ENCODE measurements at places on chromosomes 4 and X.
A peak's percentile ranks its signal among the peaks of the same experiment; 100 is the strongest.

DNA sequence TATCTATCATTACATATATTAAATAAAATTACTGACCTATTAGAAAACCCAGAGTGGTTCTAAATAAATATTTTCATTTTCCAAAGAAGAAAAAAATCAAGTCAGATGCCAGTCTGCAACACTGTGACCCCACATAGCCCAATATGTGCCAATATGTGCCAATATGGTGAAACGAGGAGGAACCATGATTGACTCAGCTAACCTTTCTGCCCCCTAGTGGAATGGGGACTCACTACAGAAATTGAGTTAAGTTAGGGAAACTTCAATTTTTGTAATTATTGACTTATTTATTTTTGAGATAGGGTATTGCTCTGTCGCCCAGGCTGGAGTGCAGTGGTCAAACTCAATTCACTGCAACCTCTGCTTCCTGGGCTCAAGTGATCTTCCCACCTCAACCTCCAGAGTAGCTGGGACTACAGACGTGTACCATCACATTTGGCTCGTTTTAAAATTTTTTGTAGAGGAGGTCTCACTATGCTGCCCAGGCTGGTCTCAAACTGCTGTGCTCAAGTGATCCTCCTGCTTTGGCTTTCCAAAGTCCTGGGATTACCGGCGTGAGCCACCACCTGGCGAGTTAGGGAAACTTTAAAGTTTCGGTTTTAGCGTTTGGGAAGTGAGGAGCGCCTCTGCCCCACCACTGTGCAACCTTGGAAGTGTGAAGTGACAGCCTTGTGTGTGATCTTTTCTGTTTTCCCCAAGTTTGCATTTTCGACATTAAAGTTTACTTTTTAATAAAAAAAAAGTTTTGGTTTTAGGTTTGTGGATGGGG, 116.8 kb upstream of the SHISA3 start:
- no peak for DNase-seq

- no peak for DNase-seq
These were observed 34.5 kb upstream of the TLL1 start for GRCh38 chr4:165838575-165838974.

DNA sequence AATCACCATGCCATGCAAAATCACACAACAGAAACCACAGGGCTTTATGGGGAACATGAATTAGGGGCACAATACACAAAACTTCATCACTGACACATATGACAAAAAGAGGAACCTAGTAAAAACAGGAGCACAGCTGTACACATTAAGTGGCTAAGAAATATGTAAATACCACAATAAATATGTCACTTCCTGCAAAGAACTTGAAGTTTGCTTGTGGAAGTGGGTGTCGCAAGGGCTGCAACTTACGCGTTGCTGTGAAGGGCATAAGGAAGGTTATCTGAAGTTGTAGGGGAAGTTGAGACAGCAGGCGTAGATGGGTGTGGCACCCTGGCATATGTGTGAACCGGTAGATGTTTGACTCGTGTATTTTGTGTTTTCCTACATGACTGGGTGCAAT, 42.4 kb downstream of the CLCN4 start:
- DNase-seq, result no peak

- no peak for DNase-seq
These were observed 42.5 kb downstream of the ARHGEF6 start for GRCh38 chrX:136738049-136738729.

GRCh38 chrX:45781901-45782553, 581.4 kb upstream of the DIPK2B start:
- DNase-seq, result no peak

DNA sequence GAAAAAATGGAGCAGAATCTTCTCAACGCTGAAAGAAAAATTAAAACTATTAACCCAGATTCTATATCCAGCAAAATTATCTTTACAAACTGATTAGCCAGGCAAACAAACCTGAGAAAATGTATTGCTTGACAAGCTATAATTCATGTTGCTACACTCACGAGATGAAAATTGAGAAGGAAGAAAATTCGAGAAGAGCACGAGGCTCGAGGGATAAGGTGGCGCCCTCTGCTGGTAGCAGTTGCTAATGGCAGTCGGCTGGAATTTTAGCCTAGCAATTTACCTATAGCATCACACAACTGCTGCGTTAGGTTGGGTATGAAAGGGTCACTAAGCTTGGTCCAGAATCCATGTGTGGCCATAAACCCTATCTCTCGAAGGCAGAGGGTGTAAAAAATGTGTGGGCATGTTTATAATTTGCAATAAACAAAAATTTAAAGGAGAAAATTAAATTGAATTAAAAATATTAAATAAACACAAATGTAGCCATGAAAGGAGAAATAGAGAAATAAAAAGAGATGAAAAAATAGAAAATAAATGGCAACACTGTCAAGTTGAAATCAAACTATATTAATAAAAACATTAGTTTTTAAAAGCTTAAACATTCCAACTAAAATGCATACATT, 126.6 kb downstream of the PPP4R3C start:
- no peak for DNase-seq

GRCh38 chr4:17884063-17884462, 73.3 kb downstream of the NCAPG start:
- no peak for DNase-seq

- peak; percentile 34 for DNase-seq
These were observed 121.3 kb downstream of the EGF start for GRCh38 chr4:110034026-110034393.

DNA sequence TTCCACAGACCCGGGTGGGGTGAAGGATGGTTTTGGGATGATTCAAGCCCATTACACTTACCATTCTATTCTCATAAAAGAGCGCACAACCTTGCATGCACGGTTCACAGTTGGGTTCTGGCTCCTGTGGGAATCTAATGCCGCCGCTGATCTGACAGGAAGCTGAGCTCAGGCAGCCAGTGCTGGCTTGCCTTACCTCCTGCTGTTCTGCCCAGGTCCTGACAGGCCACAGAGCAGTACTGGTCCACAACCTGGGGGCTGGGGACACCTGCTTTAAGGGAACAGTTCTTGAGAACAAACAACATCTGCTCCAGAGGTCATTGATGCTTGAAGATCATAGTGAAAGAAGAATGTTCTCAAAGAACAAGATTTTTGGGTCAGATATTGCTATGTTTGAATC, 8.0 kb upstream of the HS3ST1 start:
- no peak for DNase-seq

GRCh38 chrX:10761447-10761846, 141.1 kb upstream of the MID1 start:
- DNase-seq, result no peak

GRCh38 chr4:186698525-186698924, 25.1 kb downstream of the FAT1 start:
- no peak for DNase-seq

- DNase-seq, result no peak
These were observed 51.5 kb downstream of the DHRSX start for GRCh38 chrX:2449135-2449886.

DNA sequence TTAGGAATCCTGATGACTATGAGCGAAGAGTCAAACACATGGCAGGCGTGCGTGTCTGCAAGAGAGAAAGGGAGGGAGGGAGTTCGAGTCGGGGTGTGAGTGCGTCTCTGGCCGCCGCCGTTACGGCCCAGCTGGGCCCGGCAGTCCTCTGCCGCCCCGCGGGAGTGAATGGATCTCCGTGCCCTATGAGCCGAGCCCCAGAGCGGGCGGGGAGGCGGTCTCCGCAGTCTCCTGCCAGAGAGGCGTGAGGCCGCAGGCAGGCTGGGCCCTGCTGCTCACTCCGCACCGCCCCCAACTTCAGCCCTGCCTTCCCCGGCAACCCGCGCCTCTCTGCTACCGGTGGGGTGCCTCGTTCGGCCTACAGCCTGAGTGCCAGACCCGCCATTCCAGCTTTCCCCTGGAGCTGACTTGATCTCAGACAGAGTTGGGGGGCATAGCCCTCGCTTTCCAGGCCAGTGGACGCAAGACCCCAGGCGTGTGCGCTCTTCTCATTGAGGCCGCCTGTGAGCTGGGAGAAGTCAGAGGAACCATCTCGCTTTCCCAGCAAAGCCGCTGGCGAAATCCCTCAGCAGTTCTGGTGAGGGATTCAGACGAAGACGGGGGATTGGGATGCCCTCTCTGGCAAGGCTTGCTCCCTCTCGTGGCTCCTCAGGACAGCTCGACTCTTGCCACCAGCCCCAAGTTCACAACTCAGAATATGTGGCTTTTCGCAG, 1.4 kb downstream of the SLC16A2 start:
- DNase-seq, result peak; percentile 66

- no peak for DNase-seq
These were observed 61.7 kb downstream of the GPR82 start for GRCh38 chrX:41785685-41786084.

GRCh38 chrX:2577844-2578466, 77.2 kb upstream of the DHRSX start:
- no peak for DNase-seq

GRCh38 chr4:82415922-82416365, 14.3 kb downstream of the HNRNPDL start:
- DNase-seq, result no peak

DNA sequence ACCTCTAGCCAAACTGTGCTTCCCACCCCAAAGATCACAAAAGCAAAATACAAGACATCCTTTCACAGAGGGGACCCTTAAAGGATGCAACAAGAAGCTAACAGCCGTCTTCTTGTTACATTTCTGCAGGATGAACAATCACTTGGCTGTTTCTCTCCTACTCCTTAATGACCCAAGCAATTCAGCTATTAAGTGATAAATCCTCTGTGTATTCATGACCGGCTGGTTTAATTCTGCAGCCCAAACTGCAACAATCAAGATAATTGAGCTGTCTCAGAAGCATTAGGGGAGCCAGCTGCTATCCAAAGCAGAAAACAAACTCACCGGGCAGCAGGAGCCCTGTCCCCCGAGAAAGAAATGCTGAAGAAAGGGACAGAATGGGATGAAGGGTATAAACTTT, 85.9 kb upstream of the ACSL4 start:
- DNase-seq, result no peak

DNA sequence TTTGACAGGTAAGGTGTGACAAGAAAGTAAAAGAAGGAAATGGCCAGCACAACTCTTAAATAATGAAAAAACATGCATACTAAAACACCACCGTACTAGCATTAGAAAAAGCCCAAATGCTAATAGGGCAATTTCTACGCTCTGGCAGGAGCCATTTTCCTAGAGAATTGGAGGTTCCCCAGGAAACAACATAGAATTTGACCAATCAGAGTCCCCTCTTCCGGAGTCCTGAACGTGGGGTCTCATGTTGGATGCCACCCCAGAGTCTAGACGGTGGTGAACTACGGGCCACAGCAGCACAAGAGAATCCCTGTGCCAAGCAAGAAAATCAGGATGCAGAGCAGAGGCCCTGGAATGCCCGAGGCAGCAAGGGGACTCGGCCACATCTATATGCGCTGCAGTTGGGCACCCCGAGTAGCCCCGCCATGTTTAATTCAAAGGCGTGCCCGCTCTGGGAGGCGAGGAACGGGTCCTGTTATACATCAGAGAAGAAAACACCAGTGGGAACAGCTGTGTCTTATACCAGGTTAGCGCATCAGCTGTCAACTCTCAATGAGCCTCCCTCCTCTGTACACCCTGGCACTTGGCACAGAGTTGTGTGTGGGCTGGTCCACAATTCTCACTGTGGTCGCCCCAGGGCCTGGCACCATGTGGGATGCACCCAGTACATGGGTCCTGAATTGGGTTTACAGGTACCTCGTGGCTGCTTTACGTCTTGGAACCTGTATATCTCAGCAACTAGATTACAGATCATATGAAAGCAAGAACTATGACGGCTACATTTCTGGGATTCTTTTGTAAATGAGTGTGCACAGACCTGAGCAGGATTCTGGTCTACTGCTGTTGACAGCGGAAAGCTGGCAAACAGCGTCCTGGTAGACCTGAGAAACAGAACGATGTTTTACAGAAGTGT, 52.1 kb downstream of the SEL1L3 start:
- DNase-seq, result no peak

DNA sequence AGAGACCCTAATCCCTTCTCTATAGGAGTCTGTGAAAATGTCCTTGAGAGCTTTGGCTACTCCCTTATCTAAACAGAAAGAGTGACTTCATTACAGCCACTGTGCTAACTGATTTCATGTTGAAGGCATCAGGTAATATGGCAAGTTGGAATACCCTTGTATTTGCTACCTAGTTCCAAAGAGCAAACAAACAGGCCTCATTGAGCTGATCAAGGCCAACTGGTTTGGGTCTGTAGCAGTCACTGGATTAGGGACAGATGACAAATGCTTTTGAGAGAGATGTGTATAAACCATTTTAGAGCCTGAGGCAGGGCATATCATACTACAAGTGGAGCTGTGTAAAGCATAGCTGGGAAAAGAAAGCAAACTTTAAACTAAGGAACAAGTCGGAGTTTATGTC, 22.9 kb upstream of the PDLIM5 start:
- DNase-seq, result no peak

- DNase-seq, result no peak
These were observed 7.7 kb upstream of the STX18 start for GRCh38 chr4:4549534-4549933.

- no peak for DNase-seq
These were observed 79.2 kb downstream of the FBXL5 start for GRCh38 chr4:15575966-15576365.

DNA sequence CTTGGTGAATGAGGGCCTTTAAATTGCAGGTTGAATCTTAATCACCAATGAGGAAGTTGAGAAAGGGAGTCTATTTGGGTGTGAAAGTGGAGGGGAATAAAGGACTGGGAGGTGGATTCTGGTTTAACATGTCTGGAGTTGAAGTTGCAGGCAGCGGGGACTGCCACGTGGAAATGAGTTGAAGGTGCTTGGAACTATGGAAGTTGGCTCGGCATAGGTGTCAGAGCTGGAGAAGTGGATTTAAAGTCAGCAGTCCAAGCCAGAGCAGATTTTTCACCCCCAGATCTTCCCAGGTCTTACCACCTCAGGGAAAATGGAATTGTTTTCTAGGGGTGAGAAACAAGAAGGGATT, 44.9 kb downstream of the TIGD4 start:
- no peak for DNase-seq

GRCh38 chrX:31038575-31039326, 33.1 kb downstream of the FTHL17 start:
- DNase-seq, result peak; percentile 43

DNA sequence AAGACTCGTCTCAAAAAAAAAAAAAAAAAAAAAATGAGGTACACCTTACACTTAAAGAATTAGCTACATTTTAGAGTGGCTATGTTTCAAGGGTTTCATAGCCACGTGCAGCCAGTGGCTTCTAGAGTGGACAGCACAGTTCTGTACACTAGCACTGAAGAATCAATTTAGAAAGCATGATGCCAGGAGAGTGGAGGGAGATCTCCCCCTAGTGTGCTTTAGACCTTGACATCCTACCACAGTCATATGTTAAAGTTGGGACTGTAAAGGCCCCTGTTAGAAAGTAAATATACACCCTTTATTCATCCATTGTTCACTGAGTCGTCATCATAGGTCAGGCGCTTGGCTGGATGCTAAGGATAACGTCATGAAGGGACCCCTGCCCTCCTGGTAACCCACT, 179.4 kb downstream of the QDPR start:
- no peak for DNase-seq

- DNase-seq, result no peak
These were observed 27.7 kb downstream of the LARP7 start for GRCh38 chr4:112664611-112665010.

GRCh38 chr4:173546776-173547175, 16.7 kb upstream of the HAND2 start:
- no peak for DNase-seq
